ENCODE measurements at places on chromosomes 7 and 10.

GRCh38 chr7:139730746-139731612 lies 46.8 kb downstream of the HIPK2 start:
- DNase-seq = no peak

DNA sequence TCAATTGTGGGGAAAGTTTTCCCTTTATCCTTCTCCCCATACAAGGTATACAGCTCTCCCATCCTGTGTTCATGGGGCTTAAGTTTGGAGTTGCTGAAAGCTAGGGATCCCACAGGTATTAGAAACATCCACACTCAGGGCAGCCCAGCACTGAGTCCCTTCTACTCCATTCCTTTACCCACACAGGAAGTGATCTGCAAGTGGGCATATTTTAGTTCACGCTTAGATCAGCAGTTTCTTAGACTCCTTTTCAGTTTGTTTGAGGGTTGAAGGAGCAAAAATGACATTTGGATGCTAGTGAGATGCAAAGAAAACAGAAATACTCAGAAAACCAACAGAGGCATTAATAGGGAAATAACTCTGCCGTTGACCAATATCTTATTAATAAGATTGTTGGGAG lies 134.7 kb downstream of the VPS50 start:
- DNase-seq = no peak

DNA sequence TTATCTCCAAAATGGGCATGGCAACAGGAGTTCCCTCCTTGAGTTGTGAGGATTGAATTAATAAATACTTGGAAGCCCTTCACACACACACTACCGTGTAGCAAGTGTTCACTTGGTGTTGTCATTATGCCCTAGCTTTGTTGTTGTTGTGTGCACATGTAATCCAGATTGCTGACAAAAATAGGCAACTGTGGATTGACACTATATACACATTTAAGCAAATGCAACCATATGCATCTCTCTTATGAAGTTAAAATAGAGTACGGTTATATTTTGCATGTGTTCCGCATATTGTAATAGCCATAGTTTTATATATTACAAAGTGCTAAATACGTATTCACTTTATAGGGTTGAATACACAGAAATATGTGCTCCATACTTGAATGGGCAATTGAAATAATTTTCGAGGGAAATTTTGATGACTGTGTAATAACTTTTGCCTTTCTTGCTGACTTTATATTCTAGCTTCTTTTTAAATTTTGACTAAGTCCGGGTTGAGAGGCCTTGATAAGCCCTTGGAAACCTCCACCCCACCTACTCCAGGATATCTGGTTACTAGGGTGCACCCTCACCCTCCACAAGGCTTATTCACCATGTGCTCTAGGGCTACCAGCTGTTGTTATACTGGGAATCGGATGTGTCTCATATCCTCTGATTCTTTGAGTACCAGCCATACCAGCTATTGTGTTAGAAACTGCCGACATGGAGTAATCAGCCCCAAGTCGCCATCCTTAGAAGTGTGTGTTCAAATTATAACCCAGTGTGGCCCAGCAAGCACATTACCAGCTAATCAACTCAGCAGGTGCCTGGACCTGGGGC lies 265.0 kb downstream of the CAMK1D start:
- DNase-seq = no peak

DNA sequence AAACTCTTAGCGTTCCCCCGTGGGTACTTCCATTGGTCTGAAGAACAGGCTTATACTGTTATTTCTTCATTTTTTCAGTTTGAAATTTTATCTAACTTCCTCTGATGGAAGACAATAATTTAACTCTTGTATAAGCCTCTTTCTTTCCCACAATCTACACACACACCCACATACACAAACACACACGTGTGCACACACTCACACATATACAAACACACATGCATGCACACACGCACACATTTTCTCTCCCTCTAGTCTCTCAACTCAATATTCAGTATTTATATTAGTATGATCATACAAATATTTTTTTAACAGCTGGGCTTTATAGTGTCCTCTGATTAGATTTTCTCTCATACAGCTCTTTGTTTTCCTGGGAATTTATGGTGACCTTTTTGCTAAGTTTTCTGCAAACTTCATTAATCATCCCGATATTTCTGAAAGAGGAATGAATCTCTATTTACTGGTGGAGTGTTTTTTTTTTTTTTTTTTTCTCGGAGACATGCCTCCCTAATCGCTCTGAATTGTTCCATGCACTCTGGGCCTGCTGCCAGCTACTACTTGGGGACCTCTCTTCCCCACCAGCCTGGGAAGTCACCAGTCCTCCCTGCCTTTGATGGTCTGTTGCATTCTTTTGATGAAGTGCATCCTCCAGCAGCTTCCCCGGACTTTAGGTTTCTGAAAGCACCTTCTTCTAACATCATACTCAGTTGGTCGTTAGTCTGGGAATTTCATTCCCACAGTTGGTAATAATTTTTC lies 75.5 kb downstream of the ZNF777 start:
- no peak for DNase-seq

- no peak for DNase-seq
These were observed 648.1 kb upstream of the FOXK1 start for GRCh38 chr7:4033996-4034395.

GRCh38 chr7:156942708-156943090 lies 6.8 kb upstream of the NOM1 start:
- DNase-seq = no peak

DNA sequence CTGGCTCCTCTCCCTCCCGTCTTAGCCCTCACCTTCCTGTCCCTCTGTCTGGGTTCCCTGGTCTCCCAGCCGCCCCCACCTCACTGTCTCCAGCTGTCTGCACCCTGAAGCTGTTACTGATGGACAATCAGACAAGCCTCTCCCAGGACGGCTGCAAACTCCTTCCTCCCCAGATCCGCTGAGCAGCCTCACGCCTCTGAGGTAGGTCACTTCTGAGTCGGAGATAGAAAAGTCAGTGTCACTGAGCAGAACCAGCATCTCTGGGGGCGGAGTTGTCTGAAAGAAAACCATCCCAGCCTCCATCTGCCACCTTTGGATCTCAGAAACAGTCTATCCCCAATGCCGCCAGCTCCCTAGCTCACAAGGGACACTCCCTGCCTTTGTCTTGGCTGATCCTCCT lies 27.4 kb downstream of the FAM241B start:
- DNase-seq = no peak

DNA sequence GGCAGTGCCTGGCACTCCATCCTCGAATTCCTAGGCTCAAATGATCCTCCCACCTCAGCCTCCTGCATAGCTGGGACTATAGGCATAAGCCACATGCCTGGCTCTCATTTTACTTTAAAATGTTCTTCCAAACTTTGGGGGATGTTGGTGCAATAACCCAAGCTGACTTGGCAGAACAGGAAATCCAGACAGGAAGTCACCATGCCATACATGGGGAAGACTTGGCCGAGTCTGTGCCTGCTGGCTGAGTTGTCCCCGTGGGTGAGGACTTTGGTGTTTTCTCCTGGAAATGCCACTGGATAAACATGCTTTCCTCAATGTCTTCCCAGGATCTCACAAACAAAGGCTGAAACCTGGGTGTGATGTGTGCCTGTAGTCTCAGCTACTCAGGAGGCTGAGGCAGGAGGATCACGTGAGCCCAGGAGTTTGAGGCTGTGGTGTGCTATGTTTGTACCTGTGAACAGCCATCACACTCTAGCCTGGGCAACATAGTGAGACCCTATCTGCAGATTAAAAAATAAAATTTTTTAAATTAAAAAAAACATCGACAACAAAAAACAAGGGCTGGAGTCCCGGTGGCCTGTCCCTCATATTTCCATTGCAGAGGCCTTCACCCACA lies 19.8 kb downstream of the HKDC1 start:
- DNase-seq = no peak

DNA sequence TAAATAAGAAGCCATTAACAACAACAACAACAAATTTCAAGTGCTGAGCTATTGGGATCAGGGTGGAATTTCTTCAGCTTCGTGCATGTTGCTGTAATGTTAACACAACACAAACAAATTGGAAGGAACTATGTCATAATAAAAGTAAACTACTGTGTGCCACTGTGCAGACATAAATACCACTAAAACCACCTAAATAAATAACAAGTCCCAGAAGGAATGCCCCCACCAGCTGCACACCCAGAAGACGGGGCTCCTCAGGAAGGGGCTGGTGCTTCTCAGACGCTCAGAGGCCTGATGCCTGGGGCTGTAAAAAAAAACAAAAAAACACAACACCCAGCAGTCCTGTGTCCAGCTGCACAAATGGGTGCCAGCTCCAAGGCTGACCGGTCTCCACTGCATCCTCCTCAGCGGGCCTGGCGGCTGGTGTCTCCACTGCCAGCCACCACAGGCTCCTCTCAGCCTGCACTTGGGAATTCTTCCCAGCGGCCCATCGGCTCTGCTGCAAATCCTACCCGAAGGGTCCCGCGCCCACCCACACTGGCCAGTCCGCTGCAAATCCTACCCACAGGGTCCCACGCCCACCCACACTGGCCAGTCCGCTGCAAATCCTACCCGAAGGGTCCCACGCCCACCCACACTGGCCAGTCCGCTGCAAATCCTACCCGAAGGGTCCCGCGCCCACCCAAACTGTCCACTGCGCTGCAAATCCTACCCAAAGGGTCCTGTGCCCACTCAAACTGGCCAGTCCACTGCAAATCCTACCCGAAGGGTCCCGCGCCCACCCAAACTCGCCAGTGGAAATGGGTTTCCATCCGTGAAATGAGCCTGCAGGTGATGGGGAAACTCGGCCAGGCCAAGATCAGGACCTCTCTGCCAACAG lies 35.8 kb upstream of the DNAAF5 start:
- DNase-seq = no peak

DNA sequence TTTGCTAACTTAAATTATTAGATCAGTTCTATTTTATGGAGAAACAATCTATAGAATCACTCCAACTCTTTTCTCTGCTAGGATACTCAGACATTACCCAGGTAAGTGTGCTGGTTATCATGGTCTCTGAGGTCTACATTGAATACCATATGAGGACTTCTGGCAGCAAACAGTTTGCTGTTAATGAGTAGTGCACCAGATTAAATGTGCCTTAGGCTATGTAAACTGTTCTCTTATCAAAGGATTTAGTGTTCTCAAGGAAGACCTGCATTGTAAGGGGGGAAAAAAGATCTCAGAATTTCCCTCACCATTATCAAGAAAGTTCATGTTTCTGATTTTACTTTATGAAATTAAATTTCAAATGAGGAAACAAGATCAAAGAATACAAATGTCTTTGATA lies 107.5 kb downstream of the ITGB8 start:
- DNase-seq = no peak

DNA sequence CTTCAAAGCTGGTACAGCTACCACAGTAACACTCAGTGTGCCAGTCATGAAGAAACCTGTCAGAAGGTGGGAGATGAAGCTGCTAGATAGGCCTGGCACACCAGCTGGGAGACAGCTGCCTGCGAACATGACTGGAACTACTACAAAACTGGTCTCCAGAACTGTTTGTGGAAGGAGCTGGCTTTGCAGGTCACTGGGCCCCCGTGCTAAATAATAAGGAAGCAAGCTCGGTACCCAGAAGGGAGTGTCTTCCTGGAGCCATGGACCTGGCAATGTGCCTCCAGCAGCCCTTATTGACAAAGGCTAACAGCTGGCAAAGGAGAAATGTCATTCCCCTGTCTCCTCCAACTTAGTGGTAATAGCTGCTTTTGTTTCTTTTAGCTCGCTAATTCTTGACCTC lies 1217.6 kb upstream of the LRRN3 start:
- DNase-seq = no peak

DNA sequence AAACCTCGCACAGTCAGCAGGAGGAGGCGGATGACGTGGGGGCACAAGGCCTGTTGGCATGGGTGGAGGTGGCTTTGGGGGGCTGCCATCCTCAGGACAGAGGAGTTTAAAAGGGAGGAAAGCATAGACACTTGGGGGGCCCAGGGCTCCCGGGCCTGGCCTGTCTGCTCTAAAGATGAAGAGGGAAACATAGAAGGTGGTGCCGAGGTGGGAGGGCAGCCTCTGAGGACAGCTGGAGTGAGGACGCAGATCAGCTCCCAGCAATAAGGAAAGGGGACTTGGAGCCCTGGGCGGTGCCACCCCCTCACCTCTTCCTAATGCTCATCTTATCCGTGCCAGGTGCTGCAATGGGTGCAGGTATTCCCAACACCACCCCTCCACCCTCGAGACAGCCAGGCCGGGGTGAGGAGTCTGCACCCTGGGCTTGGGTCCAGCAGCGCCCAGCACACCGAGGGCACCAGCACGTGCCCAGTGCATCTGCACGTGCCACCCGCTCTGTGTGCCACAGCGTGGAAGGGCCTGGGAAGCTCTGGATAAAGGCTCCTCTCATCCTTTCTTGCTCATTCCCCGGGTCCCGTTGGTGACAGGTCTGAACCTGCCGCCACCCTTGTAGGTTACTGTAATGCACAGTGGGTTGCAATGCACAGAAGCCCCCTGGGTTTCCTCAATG lies 566.0 kb upstream of the FOXK1 start:
- no peak for DNase-seq

DNA sequence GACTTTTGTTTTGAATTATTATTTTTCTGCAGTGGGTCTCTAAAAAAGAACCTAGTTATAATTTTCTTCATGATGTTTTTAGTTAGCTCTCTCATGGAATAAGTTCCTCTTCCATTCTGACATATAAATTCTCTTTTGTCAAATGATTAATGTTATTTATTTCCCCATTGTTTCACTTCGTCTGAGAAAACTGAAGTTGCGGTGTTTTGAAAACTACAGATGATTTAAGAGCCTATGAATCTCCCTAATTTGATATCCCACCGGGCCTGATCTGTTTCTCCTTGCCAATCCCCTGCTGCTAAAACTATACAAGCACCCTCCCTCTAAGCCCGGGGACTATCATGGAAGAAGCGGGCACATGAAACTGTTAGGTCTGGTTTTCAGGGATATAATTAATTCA lies 41.4 kb downstream of the HTR7 start:
- DNase-seq = no peak

DNA sequence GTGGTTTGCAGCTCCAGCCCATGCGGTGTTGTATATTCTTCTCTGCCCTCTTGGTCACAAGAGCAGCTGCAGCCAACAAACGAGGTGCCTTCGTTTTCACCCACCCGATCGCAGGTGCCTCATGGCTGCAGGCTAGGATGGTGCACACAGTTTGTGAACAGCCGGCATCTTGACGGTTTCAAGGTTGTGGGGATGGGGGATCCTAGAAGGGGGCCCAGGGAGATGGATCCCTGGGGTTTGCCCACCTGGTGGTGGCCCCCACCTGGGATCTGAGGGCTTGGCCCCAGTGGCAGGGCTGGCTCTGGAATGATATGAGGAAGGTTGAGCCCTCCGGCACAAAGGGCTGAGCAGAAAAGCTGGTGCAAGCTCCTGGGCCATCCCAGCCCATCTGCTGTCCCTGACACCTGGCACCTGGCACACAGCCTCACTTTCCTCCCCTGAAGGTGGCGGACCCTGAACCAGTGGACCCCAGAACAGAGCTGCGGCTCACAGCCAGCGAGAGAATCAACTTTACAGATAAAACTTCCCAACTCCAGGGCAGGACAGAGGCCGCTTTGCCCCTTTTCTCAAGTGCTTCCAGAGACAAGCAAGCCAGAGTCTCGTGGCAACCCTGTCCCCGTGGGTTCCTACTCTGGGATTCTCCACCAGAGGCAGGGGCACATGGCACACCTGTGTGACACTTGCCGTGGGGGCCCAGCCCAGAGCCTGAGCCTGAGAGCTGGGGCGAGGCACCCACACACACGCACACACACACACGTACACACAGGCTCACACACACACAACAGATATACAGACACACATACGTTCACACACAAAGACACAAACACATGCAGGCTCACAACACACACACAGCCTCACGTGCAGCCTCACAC lies 177.3 kb upstream of the PPP2R2D start:
- DNase-seq = no peak
